ENCODE measurements at places on chromosomes 7 and 10.

DNA sequence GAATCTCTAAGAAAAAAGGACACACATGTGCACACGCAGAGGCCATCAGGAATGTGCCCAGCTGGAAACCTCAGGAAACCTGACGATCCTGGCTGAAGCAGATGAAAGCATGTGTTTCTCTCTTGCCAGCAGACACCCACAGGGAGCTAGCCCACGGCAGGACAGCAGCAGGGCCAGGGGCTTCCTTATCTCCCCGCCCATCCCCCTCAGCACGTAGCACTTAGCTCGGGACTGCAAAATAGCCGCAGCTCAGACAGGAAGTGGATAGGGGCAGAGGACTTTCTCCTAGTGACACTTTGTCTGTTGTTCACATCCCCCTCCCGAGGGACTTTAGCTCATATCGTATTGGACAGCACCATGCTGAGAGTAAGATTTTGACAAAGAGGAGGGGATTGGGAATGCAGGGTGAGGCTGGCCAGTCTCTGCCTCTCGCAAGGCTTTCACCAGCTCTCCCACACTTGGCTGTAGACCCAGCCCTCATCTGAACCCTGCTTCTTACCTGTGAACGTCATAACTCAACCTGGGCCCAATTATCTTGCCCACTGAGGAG is 63.8 kb downstream of the MKI67 start:
- no peak for DNase-seq

DNA sequence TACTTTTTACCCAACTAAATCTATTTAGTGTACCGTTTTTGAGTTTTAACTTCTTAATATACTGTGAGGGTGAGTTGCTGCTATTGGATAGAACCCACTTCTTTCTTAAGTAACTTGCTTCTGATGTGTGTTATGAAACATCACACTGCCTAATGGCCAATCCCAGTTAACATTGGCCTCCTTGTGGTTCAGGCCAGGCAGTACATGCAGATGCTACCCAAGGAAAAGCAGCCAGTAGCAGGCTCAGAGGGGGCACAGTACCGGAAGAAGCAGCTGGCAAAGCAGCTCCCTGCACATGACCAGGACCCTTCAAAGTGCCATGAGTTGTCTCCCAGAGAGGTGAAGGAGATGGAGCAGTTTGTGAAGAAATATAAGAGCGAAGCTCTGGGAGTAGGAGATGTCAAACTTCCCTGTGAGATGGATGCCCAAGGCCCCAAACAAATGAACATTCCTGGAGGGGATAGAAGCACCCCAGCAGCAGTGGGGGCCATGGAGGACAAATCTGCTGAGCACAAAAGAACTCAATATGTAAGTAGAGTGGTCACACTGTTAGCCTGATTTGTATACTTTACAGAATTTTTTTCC is 39.7 kb downstream of the TES start:
- DNase-seq: no peak

DNA sequence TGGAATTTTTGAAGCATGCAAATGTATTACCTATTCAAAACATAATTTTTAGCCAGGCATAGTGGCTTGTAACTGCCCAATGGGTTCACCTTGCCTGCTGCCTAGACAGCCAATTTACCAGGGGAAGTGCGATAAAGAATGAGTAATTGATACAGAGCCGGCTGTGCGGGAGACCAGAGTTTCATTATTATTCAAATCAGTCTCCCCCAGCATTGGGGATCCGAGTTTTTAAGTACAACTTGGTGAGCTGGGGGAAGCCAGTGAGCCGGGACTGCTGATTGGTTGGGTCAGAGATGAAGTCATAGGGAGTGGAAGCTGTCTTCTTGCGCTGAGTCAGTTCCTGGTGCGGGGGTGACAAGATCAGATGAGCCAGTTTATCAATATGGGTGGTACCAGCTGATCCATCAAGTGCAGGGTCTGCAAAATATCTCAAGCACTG is 29.1 kb upstream of the NRBF2 start:
- no peak for DNase-seq

DNA sequence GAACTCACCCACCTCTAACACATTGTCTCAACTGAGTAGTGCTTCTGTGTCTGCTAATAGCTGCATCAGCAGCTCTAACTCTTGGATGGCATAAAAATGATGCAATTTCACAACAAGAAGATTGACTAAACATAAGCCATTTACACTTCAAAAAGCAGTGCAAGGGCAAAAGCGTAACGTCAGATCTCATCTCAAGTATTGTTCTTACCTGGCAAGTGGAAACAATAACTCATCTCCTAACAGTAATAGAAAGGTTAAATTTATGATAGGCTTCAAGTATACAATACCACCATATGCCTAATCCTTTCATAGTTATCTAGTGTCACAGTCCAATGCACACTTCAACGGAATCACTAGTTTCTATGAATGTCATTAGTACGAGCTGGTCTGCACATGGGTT is 14.8 kb downstream of the TPK1 start:
- DNase-seq: no peak

GRCh38 chr7:100152404-100152803 is 3.7 kb downstream of the LAMTOR4 start:
- no peak for DNase-seq
